Left ventricle myocardium superior (tissue), 1 donor: ENCODE measurements at places on chromosomes 4 and X. TPM values are rescaled to one million over a fixed set of nuclear protein-coding genes. Genes with fewer than 3 reads are reported as not detected.
A peak's percentile ranks its signal among the peaks of the same experiment; 100 is the strongest.

IL21 gene
- not detected for total RNA-seq

PRSS12 gene
- not detected for total RNA-seq

GPC4 gene
- total RNA-seq: 11.6 TPM

CSTF2 gene
- 7.0 TPM for total RNA-seq

MAGEB5 gene
- not detected for total RNA-seq

FGF5 gene
- 0.97 TPM for total RNA-seq

SPANXC gene
- not detected for total RNA-seq

- DNase-seq: no peak
These were observed 513.7 kb downstream of the RPA4 start for GRCh38 chrX:97397371-97397770.

DNA sequence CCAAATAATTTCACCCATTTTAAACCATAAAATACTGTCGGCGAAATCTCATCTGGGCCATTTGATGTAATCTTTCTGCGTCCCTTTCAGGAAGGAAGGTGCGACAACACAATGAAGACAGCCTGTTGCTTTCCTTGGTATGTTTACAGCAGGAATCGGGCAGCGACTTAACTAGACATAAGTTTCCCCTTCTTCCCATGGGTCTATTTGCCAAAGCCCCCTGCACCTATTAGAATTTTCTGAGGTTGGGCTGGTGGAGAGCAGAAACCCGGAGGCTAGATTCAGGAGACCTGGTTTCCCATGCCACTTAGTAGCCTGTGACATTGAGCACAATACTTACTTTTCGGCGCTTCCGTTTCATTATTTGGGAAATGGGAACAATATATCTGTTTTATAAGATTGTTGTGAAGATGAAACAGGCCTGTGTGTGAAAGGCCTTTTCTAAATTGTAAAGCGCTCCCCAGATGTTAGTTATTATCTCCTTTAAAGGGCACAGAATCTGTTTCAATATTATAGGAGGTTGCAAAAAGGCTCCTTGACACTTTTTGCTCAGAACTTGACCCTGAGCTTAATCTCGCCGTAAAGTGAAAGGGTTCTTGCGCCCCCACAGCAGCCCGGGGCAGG is 552 bp upstream of the AFF1 start:
- no peak for DNase-seq

DNA sequence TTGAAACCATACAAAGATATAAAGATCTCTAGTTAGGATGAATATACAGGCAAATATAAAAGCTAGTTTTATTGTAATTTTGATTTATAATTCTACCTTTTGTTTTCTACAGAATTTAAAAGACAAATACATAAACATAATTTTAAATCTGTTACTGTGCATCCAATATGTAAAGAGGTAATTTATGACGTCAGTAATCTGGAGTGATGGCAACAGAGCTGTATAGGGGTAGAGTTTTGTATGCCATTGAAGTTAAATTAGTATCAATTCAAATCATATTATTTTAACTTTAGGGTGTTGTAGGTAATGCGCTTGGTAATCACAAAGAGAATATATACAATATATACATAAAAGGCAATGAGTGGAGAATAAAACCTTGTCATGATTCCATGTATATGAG is 183.7 kb upstream of the ARHGAP24 start:
- DNase-seq: no peak

DNA sequence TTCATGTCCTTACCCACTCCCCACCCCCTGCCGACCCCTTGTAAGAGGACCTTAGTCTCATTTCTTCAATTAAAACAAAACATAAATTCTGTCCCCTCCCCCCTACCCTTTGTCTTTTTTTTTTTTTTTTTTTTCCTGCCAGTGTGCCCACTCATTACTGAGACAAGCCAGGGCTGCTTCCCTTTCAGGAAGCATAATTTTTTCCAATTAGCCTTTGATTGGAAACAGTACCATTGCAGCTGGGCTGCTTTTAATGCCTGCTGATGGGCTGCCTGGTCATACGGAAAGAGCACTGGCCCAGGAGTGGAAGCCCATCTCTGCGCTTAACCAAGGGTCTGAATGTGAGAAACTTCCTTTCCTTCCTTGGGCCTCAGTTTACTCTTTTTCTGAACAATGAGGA is 18.6 kb upstream of the CAPN6 start:
- DNase-seq: no peak

- no peak for DNase-seq
These were observed 757.0 kb downstream of the TRAM1L1 start for GRCh38 chr4:116328261-116328860.

DNA sequence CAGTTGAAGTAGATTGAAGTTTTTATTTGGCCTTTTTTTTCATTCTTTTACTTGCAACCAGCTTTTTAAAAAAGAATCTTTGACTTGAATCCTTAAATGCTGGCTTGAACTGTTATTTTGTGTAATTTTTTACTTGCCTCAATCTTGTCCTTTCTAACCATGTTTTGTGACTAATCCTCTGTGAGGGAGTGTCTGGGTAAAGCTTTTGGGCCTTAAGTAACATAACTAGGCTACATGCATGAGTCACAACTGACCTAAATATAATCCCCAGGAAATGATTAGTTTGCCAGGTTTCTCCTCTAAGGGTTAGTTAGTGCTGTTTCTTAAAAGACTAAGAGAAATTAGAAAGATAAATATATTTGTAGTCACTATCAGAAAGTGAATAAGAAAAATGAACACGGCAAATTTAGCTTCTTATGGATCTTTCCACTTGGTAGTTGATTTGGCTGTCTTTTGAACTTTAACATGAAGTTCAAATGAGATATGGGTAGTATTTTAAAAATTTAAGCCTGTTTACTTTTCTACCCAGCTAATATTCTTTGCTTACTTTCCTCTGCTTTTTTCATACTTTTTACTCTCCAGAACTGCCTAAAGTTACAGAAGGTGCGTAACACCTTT is 13.0 kb downstream of the EXOC1 start:
- DNase-seq: no peak

DNA sequence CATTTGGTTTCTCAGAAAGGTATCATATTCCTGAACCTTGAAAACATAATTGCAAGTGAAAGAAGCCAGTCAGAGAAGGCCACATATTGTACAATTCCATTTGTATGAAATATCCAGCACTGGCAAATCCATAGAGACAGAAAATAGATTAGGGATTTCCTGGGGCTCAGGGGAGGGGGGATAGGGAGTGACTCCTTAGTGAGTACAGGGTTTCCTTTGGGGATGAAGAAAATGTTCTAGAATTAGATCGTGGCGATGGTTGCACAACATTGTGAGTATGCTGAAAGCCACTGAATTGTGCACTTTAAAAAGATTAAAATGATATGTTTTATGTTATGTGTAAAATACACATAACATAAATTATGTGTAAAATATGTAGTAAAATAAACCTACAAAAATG is 10.3 kb downstream of the XPNPEP2 start:
- no peak for DNase-seq

- DNase-seq: no peak
These were observed 18.3 kb downstream of the NOA1 start for GRCh38 chr4:56959100-56959499.

DNA sequence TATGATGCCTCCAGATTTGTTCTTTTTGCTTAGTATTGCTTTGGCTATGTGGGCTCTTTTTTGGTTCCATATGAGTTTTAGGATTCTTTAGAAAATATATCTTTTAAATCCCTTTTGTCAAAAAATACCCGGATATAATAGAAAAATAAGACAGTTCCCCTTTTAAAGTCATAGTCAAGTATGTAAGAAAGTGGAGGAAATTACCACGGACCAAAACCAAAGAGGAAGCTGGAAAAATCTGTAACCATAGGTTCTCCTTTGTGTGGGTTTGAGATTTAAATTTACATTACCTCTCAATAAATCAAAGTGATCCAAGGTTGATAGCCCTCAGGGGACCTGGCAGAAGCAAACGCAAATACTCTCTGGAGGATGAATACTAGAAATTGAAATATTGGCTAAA is 58.3 kb upstream of the PACRGL start:
- DNase-seq: no peak

- no peak for DNase-seq
These were observed 274.9 kb upstream of the LDB2 start for GRCh38 chr4:17173300-17173699.

- DNase-seq: peak; percentile 85
These were observed 45.7 kb downstream of the PRPS1 start for GRCh38 chrX:107673933-107674479.

GRCh38 chrX:41322821-41323603 is 10.9 kb upstream of the DDX3X start:
- no peak for DNase-seq

GRCh38 chr4:98448908-98449307 is 187.7 kb downstream of the RAP1GDS1 start:
- no peak for DNase-seq

DNA sequence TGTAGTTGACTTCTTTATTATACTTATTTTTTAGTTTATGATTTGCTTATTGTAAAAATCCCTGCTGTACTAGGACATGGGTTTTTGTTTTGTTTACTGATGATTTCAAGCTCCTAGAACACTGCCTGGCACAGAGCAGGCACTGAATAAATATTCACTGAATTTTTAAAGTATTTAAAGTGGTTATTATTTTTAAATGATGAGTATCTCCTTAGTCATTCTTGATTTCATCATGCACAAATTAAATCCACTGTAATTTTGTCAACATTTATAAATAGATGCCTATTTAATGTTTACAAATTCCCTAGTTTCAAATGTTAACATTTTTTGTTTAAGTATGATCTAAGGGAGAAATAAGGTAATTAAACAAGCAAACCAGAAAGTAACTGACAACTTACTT is 367.9 kb upstream of the SLIT2 start:
- DNase-seq: no peak

- DNase-seq: no peak
These were observed 184.9 kb upstream of the DKK2 start for GRCh38 chr4:107220976-107221375.

GRCh38 chr4:16021804-16022560 is 59.0 kb upstream of the FGFBP2 start:
- no peak for DNase-seq

GRCh38 chr4:33715841-33716395 is 2528.4 kb downstream of the ARAP2 start:
- no peak for DNase-seq

- no peak for DNase-seq
These were observed 67.3 kb upstream of the RAPGEF2 start for GRCh38 chr4:159035570-159035969.
